ENCODE measurements at places on chromosomes 12 and 14.

- DNase-seq: no peak
Measured at GRCh38 chr12:57175428-57176138, 28.2 kb upstream of the LRP1-AS start.

DNA sequence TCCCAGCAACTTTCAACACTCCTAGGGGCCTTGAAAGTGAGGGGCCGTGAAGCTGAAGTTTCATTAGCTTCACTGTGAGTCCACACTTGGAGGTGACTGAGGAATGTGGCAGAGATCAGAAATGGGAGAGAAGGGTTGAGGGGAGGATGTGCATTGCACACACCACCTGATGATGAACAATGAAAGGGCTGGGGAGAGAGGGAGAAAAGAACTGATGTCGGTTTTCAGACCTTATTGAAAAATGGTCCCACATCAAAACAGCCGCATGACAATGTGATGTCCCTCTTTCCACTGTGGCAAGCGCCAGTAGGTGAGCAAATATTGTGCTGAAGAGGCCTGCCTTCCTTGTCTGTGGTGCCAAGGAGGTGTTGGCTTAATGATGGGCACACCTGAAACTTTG, 32.3 kb upstream of the ATP23 start:
- DNase-seq: no peak

GRCh38 chr14:102511538-102511937, 2.0 kb upstream of the ANKRD9 start:
- no peak for DNase-seq

- no peak for DNase-seq
Measured at GRCh38 chr14:59032826-59033225, 155.6 kb upstream of the DAAM1 start.

- DNase-seq: no peak
Measured at GRCh38 chr14:68790644-68791077, 2.2 kb downstream of the ZFP36L1 start.

- no peak for DNase-seq
Measured at GRCh38 chr12:116621194-116621593, 62.0 kb downstream of the MAP1LC3B2 start.

GRCh38 chr12:8675591-8676036, 13.0 kb upstream of the MFAP5 start:
- DNase-seq: no peak

DNA sequence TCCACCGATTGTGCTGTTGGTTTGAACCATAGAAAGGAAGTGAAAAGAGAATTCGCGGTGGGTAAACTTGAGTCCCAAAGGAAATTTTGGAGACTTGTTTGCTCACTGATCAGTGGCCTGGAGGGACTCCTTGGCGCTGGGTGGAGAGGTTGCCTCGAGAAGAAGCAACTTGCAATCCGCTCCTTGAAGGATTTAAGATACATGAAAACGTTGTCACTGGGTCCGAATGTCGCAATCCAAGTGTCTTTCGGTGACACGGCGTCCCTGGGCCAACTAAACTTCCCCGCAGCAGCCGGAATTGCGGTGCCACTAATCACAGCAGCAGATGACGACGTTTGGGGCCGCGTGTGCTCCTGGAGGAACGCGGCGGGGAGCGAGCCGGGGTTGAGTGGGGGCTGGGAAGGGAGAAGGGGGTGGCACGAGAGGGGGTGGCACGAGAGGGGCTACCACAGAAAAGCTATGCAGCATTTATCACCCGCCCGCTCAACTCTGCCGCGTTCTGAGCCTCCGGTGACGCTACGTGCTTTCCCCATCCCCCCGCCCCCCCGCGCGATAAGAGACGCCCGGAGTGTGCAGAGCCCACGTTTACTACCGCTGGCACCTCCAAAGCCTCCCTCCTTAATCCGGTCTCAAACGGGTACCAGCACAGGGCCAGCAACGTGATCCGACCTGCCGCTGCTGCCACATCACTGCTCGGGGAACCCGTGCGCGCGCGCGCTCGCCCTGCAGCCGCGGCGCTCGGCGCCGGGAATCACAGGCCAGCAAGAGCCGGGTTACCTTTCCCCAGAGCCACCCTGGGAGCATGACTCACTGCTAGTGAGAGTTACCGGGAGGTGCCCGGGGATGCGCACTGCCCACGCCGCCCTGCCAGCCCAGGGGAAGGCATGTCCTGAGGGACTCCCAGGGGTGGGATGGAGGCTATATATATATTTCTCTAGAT, 833 bp upstream of the BHLHE41 start:
- DNase-seq: no peak

- no peak for DNase-seq
Measured at GRCh38 chr14:105904379-105904778, 378.0 kb downstream of the TMEM121 start.

- no peak for DNase-seq
Measured at GRCh38 chr14:92922883-92923743, at the start of gene CHGA. CHGA (plus strand) TSS chr14:92923150; CDS start chr14:92923360, 210 bp downstream.

DNA sequence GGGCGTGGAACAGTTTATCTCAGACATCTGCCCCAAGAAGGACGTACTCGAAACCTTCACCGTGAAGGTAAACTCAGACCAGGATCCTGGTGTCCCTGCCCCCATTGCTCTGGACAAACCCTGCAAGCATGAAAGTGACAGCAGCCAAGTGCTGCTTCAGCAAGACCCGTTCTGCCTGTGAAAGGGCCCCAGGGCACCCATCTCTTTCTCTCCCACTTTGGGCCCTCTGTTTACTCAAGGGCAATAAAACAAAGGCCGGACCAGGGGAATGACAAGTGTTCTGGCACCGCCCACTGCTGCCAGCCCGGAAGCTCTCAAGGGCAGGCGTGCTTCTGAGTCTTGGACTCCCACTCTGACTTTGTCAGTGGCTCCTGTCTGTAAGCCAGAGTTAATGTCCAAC, 35.3 kb downstream of the CD9 start:
- no peak for DNase-seq

GRCh38 chr12:105921872-105922669, 216.7 kb downstream of the NUAK1 start:
- no peak for DNase-seq

- DNase-seq: no peak
Measured at GRCh38 chr12:6613015-6613775, 6.0 kb upstream of the CHD4 start.

DNA sequence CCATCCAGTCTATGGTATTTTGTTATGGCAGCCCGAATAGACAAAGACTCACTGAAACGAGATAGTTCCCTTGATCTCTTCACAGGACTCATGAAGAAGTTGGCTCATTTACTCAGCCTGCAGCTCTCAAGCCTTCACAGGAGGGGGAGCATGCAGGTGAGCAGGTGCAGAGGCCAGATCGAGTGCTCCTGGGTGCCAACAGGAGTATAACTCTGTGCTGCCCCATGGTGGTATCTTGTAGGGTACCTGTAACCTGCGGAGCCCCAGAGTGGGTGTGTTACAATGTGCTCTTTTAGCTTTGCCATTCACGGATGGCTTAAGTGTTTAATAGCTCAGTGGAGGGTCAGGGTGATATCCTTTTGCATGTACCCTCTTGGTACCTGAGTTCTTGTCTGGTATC, 159.5 kb downstream of the METTL25 start:
- DNase-seq: no peak

GRCh38 chr12:95055057-95055456, 18.4 kb downstream of the NR2C1 start:
- no peak for DNase-seq

GRCh38 chr12:132194556-132194955, 50.3 kb downstream of the NOC4L start:
- DNase-seq: no peak

DNA sequence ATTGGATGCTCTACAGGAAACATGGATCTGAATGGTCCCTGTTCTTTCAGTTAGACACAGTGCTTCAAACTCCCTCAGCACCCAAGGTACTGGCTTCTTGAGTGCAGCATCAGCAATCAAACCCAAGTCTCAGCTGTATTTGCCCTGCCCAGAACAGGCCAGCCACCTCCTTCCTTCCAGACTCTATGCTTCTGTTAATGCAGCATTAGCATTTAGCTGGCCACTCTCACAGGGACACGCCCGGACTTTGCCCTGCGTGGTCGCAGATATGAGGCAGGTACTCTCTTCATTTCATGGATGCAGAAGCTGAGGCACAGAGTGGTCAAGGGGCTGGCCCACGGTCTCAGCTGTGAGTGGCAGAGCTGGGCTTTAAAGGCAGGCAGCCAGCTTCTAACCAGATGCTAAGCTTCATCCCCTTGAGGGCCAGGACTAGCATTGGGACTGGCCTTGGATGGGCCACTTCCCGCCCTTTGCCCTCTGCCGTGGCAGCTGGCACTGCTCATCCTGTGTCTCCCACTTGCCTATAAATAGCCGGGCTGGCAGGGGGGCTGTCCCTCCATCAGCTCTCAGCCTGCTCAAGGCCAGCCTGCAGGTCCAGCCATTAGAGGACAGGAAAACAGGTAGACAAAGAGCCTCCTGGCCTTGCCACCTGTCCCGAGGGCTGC, 1.5 kb upstream of the SLC25A47 start:
- DNase-seq: no peak

DNA sequence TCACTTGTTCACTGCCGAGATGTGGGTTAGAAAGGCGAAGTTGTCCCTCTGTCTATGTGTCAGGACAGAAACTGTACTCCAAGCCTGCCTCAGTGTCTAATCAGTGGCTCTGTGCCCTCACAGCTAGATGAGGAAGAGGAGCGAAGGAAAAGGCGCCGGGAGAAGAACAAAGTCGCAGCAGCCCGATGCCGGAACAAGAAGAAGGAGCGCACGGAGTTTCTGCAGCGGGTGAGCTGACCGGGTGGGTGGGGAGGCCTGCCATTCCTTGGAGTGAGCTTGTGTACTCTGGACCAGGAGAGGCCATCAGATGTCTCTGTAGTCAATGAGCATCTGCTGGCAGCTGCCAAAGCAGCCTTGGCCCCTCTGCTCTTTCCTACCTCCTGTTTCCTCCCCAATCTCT, 33.5 kb downstream of the JDP2 start:
- no peak for DNase-seq

GRCh38 chr14:89215114-89215513, 201.9 kb downstream of the FOXN3 start:
- DNase-seq: no peak

GRCh38 chr12:28543021-28543890, 353.0 kb downstream of the CCDC91 start:
- DNase-seq: no peak

DNA sequence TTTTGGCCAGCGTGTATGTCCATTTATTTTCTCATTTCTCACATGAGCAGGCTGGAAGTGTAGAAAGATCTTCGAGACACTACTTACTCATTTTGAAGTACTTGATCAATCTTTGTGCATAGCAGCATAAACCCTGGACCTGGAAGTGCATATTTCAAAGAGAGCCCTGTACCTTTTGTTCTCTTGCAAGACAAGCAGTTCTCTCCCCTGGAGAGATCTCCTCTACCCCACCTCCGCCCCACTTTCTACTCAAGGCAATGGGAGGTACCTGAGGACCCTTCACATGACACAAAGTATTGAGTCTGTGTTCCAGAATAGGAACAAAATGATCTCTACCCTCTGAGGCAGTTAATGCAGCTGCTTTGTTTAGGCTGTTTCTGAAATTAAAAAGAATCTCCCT, 27.4 kb upstream of the RASSF3 start:
- DNase-seq: no peak

- DNase-seq: no peak
Measured at GRCh38 chr12:77344651-77345050, 279.3 kb upstream of the E2F7 start.

GRCh38 chr12:19008102-19008501, 121.4 kb upstream of the PLEKHA5 start:
- no peak for DNase-seq

DNA sequence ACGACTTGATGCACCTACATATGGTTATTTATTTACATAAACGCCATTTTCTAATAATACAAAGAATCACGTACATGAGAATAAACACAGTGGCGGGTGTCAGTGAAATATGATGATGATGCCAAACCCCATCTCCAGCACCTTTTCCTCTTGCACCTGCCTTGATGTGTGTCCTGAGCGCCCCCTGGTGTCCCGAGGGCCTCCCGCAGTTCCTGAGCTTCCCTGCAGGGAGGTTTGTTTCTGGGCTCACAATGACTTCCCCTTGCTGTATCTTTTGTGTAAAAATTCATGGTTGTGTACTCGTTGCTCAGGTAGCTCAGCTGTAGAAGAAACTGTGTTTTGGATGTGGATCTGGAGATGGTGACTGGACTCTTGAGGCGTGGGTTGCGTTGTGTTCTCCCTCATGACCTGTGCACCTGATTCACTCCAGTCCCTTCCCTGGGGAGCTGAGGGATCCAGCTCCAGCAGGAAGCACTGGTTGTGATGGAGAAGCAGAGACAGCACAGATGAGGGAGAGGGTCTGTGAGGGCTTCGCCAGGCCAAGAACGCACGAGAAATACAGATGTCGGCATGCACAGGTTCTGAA, 1037.8 kb downstream of the TMEM121 start:
- DNase-seq: peak; percentile 46

DNA sequence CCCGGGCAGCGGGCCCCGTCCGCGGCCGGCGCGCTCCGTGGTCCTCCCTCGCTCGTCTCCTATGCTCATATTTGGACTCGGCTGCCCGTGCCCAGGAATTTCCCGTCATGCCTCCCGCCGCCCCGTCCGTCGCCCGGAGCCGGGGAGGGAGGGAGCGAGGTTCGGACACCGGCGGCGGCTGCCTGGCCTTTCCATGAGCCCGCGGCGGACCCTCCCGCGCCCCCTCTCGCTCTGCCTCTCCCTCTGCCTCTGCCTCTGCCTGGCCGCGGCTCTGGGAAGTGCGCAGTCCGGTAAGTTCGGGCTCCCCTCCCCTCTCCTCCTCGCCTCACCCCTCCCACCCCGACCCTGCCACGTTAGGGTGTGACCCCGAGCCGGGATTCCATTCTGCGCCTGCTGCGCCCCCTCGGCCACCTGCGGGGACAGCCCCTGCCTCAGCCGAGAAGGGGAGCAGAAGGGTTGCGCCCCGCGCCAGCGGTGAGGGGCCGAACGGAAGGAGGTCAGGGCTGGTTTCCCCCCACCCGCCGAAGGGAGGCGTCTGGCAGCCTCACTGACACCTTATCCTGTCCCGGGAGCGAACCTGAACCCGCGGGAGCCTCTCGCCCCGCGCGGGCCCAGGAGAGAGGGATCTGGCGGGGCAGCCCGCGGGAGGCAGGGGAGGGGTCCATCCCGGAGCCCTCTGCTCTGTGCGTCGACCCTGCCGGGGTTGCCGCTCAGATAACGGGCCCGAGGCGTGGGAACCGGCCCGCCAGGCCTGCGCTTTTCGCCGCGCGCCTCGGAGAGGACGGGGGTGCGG, at the start of gene MSRB3:
Gene MSRB3, plus strand, starts transcription at position 108 of the 793 bp plus-strand sequence. CDS start 29,897 bp downstream, outside the sequence.
- no peak for DNase-seq

- DNase-seq: no peak
Measured at GRCh38 chr12:116561181-116561821, 2.1 kb downstream of the MAP1LC3B2 start.

DNA sequence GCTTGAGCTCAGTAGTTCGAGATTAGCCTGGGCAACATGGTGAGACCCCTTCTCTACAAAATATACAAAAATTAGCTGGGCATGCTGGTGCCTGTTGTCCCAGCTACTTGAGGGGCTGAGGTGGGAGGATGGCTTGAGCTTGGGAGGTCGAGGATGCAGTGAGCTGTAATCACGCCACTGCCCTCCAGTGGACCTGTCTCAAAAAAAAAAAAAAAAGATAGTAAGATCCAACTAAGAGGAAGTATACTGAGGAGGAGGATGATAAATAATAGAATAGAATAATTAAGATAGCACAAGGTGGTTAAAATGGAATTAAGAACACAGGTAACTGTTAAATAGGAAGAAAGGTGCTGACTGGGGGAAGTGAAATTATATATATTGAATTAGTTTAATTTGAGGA, 37.0 kb upstream of the BAZ1A start:
- no peak for DNase-seq

GRCh38 chr12:19994968-19995367, 373.4 kb upstream of the PDE3A start:
- no peak for DNase-seq

Measured in stimulated activated CD4-positive, alpha-beta T cell treated with anti-CD3 and anti-CD28 coated beads, Interleukin-1b, Interleukin-23, amount 100 ng/mL, for 1 hour (primary cell).